ENCODE measurements at places on chromosomes 12 and 14.

DNA sequence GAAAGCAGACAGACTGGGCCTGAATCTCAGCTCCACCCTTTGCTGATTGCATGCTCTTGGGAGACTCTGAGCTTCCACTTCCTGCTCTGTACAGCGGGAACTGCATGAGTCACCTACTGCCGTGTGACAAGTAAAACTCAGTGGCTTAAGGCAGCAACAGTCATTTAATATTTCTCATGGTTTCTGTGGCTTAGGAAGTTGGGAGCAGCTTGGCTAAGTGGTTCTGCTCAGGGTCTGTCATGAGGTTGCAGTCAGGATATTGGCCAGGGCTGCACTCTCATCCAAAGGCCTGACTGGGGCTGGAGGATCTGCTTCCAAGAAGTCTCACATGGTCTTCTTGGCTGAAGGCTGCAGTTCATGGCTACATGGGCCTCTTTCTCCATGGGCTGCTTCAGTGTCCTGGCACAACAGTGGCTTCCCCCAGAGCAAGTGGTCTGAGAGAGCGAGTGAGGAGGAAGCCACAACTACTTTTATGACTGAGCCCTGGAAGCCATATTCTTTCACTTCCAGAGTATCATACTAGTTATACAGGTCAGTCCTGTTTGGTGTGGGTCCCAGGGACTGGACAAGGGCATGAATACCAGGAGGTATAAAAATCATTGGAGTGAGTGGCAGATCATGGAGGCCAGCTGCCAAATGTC, 49.7 kb downstream of the FAM222A start:
- no peak for DNase-seq

DNA sequence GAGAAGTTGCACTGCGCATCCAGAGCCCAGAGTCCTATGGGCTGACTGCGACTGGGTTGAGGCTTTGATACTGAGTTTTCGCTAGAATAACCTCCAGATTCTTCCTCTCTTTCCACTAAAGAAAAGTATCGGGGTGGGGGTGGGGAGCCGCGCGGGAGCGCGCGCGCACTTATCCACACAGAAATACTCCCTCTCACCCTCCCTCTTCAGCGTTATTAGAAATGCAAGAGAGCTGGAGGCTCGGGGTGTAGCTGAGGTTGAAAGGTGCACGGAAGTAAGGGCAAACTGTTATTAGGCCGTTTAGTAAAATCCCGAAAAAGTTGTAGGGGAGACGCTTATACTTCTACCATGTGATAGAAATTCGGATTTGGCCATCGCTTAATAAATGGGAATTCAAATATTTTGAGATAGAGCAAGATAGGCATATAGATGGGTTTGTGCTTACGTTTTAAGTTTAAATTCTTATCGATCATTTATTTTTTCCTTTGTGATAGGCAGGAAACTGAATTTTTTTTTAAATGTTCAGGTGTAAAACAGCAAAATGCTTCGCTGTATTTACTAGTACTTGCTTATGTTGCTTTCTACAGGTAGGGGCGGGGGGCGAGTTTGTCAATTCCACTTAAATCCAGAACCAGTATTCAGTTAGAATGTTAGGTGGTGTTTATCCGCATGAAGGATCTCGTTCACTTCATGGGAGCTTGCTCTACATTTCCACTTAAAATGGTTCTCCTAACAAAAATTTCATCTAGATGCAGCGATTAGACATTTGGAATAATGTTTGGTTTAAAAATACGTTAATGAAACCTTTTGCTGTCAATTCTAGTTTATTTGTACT, 1.1 kb downstream of the ARHGAP5 start:
- no peak for DNase-seq

DNA sequence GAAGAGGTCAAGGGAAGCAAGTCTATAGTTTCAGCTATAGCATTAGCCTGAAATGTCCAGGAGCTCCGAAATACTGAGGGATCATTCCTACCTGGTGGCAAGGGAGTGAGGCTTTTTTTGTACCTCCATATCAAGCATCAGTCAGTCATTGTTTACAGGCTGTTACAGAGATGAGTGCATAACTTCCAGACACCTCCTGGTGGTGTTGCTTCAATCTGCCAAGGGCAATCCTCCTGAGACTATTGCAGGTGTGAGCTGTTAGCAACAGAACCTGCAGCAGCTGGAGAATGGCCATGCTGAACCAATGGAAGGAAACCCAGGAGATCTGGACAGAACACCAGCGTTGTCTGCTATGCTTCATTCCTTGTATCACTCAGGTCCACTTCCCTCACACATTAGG, 80.0 kb upstream of the SLC8A3 start:
- DNase-seq: no peak

DNA sequence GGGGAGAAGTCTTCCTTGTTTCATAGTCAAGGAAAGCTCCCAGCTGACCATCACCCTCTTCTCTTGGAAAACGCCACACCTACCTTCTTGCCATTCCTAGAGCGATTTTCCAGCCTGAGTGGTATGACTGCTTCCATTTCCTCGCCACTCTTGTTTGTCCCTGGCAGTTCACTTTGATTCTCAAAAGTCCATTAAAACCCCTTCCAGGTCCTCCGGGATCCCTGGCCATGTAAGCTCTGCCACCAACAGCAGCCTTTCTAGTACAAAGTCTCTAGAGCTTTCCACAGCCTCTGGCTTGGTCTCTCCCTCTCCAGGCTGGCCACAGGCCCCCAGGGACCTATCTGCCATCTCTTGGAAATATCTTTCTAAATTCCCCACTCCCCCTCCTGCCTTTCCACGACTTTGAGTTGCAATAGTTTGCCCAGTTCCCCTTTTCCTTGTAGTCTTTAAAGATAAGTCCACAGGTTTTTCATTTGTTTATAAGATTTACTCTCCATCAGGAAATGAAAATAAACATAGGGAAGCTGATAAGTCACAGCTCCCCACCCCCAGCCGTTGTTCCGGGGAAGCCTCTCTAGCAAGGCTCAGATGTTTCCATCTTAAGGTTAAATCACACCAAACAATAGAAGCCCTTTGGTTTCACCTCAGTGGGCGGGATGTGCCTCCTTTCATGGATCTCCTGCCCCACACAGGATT, 42.9 kb upstream of the SINHCAF start:
- no peak for DNase-seq

- DNase-seq: no peak
Measured at GRCh38 chr14:72275242-72275641, 343.0 kb downstream of the RGS6 start.

GRCh38 chr12:14362352-14362751, 3.1 kb upstream of the ATF7IP start:
- DNase-seq: no peak
